ENCODE measurements at places on chromosomes 7 and 10.

DNA sequence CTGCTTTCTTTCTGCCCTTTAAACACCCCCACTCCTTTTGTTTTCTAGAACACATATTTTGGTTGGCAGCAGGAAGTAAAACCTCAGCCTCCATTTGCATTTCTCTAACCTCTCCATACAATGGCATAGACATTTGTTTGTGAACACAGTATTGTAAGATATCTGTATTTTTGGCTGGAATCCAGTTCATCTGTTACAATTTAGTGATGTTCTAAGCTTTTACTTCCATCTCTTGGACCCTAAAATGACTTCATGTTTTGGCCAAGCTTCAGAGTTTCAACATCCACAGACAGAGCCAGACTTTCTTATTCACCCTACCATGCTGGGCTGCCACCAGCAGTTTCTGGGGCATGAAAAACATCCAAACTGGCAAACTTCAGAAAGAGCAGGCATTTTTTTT lies 21.1 kb upstream of the AUTS2 start:
- DNase-seq = no peak

- DNase-seq = no peak
These were observed 100.1 kb downstream of the RAB11FIP2 start for GRCh38 chr10:117946525-117947070.

GRCh38 chr7:157650131-157650631 lies 313.4 kb downstream of the DNAJB6 start:
- DNase-seq = no peak

DNA sequence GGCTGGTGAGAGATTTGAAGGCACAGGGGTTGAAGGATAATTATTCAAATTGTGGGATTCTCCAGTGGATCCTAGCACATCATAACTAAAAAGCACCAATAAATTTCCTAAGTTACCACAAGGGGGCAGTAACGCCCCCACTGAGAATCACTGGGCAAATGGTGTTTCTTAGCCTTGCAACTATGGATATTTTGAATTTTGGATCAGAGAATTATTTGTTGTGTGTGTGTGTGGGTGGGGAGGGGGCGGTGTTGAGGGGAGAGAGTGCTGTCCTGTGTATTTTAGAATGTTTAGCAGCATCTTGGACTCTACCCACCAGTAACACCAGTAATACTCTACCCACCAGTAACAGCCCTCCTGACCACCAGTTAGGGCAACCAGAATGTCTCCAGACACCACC lies 63.3 kb upstream of the PRKG1 start:
- DNase-seq = peak; percentile 18

DNA sequence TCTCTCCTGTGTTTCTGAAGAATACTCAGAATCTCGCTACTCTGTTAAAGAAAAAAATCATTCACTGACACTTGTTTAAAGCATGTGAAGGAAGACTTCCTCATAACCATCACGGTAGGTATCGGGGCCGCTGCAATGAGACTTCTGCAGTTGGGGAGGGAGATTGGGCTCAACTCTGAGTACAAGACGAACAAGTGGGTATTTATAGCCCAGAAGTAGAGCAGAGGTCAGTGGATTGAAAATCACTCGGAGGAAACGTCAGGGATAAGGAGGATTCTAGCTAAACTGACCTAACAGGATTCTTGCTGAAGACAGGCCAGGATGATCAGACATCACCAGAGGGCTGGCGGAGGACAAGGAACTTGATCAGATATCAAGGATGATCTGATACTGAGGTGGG lies 33.3 kb downstream of the ITPRIP start:
- no peak for DNase-seq

- no peak for DNase-seq
These were observed 232.6 kb upstream of the AUTS2 start for GRCh38 chr7:69365651-69366192.

All from KG1 (cell line).